Dermis blood vessel endothelial cell (primary cell): ENCODE measurements at places on chromosomes 11 and 22. TPM values are rescaled to one million over a fixed set of nuclear protein-coding genes. Genes with fewer than 3 reads are reported as not detected.
A peak's percentile ranks its signal among the peaks of the same experiment; 100 is the strongest.

SHISAL1 gene
- total RNA-seq: not detected in 2 replicates

GRCh38 chr11:88402784-88403183 lies 65.2 kb upstream of the CTSC start:
- DNase-seq: peak; percentile 51

HEPN1 gene
- not detected in 2 replicates for total RNA-seq

GRCh38 chr22:36822581-36822980 lies 5.7 kb upstream of the PVALB start:
- peak; percentile 28 for DNase-seq

DNA sequence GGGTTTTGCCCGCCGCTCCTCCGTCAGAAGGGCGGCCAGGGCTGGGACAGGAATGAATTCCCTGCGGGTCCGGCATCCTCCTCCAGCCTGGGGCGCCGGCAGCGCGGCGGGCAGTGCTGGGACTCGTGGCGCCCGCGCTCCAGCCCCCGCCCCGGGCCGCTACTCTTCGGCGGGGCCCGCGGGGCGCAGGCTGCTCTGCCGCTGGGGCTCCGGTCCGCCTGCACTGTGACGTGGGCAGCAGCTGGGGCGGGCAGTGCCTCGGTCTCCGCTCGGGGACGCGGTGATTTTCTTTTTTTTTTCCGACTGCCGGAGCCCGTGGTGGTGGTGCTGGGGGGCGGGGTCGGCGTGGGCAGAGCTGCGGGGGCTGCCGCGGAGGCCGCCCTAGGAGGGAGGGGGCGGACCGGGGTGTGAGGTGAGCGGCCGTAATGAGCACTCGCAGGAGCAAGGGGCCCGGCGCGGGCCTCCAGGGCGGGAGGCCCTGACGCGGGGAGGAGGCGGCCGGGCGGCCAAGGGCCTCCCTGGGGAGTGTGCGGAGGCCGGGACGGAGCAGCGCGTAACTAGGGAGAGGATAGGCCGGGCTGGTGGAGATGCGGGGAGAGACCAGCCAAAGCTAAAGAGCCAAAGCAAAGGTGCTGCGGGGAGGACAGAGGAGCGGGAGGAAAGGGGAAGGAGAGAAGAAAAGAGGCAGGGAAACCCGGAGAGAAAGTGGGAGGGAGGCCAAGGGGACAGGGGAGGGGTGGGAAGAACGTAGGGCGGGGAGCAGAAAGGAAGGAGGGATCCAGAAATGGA lies 73.3 kb upstream of the ZBED5 start:
- peak; percentile 65 for DNase-seq

TRIM49 gene
- under 0.01 TPM in 1 of 2 replicates, not detected in the other for total RNA-seq

DNA sequence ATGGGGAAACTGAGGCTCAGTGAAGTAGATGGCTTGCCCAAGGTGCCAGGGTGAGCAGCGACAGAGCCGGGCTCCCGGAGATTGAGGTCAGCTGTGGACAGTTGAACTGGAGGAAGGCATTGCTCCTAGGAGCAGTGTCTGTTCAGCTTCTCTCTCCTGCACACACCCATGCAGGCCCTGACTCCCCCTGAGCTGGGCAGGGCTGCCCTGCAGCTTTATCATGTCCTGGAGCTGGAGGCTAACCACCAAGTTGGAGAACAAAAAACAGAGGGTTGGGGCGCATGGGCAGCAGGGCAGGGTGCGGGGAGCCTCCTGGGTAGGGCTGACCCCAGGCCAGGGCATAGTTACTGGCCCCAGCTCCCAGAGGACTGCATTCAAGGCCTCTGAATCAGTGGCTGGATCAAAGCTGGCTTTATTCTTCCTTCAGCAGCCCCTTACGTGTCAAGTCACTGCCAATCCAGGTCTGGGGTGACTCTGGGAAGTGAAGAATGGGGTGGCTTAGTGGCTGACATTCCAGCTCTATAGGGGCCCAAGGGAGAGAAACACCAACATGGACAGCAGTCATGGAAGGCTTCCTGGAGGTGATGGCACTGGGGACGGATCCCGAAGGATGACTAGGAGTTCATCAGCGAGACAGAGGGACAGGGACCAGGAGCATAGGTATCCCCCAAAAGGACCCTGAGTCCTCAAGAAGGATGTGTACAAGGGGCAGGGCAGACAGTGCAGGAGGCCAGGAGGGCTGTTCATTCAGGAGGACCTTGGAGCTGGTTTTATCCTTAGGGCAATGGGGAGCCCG lies 83.8 kb downstream of the CACNA1I start:
- DNase-seq: no peak

DNA sequence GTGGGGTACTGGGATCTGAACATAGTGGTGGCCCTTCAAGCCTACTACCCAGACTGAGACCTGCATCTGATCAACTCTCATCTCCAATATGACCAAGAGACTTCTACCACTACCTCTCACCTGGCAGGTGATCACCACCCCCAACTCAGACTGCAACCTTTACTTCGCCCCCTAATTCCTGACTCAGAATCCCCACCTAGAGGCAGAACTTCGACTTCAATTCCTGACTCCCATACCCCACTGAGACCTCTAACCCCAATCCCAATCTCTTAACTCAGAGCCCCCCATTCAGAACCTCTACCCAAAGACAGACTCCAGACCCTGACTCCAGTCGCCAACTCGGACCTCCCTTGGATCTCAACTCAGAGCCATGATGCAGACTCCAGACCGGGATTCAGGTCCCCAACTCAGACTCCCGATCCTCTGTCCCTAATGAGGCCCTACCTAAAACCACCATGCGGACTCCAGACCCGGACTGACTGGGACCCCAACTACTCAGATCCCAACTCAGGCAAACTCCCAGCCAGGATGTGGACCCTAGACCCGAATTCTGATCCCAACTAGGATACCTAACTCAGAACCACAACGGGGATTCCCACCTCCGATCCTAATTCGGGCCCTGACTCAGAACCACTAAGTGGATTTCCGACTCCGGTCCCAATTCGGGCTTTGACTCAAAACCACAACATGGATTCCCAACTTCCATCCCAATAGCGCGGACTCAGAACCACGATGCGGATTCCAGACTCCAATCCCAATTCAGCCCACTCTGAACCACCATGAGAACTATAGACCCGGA lies 1.2 kb downstream of the KCNQ1OT1 start:
- DNase-seq: no peak

JHY gene
- total RNA-seq: 0.47 and 0.51 TPM in 2 replicates

CHRM1 gene
- not detected in 2 replicates for total RNA-seq

- no peak for DNase-seq
These were observed 4.0 kb upstream of the GPR83 start for GRCh38 chr11:94405062-94405833.
